Naive B cell (primary cell): ENCODE measurements at places on chromosomes 16 and 17.

GRCh38 chr17:32564325-32564724, 77.5 kb downstream of the CDK5R1 start:
- no peak for DNase-seq

- no peak for DNase-seq
Measured at GRCh38 chr17:58323366-58324055, 5.1 kb downstream of the TSPOAP1 start.

DNA sequence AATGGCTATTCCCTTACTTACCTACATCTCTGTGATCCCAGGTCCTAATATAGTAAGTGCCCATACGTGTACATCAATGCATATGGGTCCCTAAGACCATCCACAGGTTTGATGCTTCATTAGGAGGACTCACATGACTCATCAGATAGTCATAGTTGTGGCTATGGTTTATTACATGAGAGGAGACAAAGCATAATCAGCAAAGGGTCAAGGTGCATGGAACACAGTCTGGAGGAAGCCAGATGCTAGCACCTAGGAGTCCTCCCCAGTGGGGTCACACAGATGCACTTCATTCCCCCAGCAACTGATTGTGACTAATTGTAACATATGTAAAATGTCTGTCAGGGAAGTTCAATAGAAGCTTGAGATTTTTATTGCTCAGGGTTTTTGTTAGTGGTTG, 42.8 kb downstream of the PHKB start:
- no peak for DNase-seq

- DNase-seq = no peak
Measured at GRCh38 chr17:20993863-20994778, 48.7 kb downstream of the USP22 start.

DNA sequence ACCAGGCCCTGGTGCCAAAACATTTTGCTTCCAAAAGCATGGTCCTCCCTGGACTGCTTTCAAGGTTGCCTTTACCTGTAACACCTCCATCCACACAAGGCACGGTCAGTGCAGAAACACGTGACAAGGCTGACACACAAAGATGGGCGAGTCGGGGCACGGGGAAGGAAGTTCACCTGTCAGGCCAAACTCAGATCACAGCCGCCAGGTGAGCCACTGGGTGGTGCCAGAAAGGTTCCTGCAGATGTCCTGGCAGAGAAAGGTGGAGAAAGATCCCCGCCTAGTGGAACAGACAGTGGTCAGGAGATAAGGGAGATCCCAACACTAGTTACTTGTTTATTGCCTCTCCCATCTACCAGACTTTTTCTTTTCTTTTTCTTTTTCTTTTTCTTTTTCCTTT, 155.3 kb downstream of the AIPL1 start:
- DNase-seq = no peak

- DNase-seq = no peak
Measured at GRCh38 chr17:45432405-45433158, at the start of gene ARHGAP27. ARHGAP27 (minus strand) TSS chr17:45432870; CDS start chr17:45430279, 2,591 bp downstream.

- DNase-seq = no peak
Measured at GRCh38 chr17:32553168-32553567, 66.4 kb downstream of the CDK5R1 start.

DNA sequence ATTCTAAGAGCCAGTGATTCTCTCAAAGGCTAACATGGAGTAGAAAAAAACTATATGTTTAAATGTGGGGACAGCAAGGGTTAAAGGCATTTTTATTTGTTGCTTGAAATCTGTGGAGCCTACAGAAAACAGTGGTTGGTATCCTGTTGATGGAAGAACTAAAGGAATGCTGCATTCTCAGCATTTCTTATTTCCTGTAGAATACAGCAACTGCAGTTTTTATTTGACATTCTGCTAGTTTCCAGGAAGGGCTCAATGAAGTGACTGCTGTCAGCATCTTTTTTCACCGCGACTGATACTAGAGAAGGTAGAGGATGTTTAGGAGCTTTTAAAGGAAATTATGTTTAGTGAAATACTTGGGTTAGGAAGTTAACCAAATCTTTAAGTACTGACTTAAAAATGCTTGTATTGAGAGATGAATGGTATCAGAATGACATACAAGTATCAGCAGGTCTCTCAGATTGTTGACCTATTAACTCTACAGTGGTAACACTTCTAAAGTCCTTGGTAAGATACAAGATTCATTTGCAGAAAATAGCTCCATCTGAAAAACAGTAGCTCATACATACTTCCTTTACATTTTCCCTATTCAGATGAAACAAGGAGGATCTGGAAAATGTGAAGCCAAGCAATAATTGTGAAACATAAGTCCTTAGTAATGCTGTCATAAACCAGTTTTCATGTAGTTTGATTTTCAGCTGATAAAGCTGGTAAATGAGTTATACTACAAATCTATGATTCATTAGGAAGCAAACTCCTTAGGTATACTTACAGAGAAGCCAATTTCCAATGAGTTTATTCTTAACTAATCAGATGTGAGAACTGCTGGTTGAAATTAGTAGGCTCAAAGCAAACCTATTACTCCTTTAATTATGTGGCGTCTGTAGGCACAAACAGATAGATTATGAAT, 15.2 kb downstream of the CLTC start:
- DNase-seq = no peak

- no peak for DNase-seq
Measured at GRCh38 chr17:17172990-17173389, 33.1 kb downstream of the PLD6 start.

GRCh38 chr16:22627043-22627442, 116.4 kb downstream of the NPIPB5 start:
- DNase-seq = no peak

GRCh38 chr16:71594000-71594646, 17.2 kb upstream of the TAT start:
- DNase-seq = no peak

DNA sequence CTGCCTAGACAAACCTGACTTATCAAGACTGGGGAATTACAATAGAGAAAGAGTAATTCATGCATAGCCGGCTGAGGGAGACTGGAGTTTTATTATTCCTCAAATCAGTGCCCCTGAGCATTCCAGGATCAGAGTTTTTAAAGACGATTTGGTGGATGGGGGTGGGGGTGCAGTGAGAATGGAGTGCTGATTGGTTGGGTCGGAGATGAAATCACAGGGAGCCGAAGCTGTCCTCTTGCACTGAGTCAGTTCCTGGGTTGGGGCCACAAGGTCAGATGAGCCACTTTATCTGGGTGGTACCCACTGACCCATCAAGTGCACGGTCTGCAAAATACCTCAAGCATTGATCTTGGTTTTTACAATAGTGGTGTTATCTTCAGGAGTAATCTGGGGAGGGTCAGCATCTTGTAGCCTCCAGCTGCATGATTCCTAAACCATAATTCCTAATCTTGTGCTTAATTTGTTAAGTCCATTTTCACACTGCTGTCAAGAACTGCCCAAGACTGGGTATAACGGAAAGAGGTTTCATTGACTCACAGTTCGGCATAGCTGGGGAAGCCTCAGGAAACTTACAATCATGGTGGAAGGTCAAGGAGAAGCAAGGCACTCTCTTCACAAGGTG, 69.6 kb downstream of the MARF1 start:
- no peak for DNase-seq

DNA sequence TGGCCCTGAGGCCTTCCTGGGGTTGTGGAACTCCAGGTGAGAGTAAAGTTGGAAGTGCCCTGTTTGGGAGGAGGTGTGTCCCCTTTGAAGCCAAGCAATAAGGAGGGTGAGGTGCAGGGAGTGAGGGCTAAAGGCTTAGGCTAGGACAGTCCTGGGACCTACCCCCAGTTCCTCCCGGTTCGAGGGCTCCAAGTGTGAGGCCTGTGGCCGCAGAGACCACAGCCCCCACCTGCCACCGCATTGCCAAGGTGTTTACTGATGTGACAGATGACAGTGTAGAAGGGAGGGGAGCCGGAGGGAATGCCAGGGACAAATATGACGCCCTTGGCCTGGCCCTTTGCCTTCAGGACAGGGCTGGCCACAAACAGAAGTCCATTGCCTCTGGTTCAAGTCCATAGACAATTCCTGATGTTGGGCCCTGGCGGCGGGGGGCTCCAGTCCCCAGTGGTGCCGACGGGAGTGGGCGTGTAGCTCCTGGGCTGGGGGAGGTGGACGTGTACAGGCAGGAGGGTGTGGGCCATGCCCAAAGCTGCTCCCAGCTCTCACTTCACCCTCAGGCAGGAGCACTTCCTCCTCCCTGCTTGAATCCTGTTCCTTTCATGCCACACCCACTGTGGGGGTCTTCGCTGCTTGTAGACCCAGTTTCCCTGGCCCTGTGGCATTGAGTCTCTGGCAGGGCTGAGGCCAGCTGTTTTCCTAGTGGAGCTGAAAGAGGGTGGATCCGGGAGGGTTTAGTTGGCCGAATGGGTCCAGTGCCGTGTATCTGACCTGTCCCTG, 3.2 kb downstream of the ADORA2B start:
- DNase-seq = no peak

GRCh38 chr17:80225230-80225629, 5.0 kb downstream of the SLC26A11 start:
- no peak for DNase-seq
